ENCODE measurements at places on chromosomes 11 and 22.

- DNase-seq = no peak
Measured at GRCh38 chr11:94243571-94244515, 60.5 kb upstream of the IZUMO1R start.

- no peak for DNase-seq
Measured at GRCh38 chr22:37961062-37961461, 7.6 kb downstream of the POLR2F start.

GRCh38 chr11:2630679-2631078 lies 69.1 kb downstream of the KCNQ1OT1 start:
- no peak for DNase-seq

DNA sequence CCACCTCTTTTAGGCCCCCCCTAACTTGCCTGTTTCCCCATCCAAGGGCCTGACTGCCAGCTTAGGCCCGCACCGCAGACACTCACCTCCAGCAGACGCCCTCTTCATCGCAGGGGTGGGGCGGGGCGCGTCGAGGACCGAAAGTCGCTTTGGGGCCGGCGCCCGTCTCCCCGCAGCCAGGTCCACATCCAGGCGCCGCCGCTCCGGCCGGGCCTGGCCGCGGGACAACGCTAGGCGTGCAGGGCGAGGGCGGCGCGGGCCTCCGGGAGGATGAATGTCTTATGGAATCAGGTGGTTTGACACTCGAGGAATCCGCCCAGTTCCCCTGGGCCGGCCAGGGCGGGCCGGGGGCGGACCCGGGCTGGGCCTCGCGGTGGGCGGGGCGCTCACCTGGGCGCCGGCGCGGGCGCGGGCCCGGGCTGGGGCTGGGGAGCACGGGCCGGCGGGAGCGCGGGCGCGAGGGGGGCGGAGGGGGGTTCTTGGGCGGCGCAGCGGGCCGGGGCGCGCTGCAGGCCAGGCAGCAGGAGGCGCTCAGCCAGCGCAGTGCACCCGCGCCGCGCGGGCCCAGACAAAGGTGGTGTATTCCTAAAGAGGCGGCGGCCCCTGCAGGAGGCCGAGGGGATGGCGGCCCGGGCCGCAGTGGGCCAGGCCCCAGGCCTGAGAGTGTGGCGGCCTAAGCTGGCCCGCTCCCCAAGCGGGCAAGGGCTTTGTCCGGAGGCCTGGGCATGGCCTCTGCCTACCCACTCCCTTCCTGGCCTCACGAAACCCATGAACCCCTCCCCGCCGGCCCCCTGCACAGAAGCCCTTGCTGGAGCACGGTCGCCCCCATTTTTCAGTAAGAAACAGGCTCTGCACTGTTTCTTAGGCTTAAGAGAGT lies 177.6 kb downstream of the IGLL1 start:
- DNase-seq = peak; percentile 86

DNA sequence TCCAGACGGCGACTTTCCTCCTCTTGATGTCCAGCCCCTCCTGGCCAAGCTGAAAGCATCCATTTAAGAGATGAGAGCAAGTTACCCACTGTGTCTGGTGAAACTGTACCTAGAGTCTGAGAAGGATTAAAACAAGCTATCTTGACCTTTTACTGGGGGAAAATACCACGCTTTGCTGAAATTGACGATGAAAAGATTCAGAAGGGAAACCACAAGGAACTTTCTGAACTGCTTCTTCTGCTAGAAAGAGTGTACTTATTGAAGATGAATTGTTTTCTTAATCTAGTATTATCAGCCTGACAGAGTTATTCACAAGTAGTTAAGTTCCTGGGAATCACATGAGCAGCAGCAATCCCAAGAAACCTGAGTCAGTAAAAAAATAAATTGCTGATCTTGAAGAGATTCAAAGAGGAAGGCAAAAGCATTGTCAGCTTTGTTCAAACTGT lies 13.1 kb upstream of the MS4A6A start:
- no peak for DNase-seq

DNA sequence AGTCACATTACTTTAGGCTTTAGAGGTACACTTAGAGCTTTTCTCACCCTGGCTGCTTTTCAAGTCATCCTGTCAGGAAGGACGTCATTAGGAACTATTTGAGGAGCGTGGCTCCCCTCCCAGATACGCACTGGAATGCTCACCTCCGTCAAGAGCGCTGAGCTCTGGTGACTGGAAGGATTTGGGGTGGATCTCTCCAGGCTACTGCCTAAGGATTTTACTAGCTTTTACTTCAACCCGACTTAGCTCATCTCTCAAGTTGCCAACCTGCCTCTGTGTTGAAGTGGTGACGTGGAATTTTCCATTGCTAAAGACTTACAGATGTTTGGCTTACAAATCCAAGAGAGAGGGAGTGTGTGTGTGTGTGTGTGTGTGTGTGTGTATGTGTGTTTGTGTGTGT lies 355.3 kb upstream of the CCDC90B start:
- no peak for DNase-seq

GRCh38 chr11:59008947-59009346 lies 69.7 kb downstream of the GLYATL1 start:
- no peak for DNase-seq

DNA sequence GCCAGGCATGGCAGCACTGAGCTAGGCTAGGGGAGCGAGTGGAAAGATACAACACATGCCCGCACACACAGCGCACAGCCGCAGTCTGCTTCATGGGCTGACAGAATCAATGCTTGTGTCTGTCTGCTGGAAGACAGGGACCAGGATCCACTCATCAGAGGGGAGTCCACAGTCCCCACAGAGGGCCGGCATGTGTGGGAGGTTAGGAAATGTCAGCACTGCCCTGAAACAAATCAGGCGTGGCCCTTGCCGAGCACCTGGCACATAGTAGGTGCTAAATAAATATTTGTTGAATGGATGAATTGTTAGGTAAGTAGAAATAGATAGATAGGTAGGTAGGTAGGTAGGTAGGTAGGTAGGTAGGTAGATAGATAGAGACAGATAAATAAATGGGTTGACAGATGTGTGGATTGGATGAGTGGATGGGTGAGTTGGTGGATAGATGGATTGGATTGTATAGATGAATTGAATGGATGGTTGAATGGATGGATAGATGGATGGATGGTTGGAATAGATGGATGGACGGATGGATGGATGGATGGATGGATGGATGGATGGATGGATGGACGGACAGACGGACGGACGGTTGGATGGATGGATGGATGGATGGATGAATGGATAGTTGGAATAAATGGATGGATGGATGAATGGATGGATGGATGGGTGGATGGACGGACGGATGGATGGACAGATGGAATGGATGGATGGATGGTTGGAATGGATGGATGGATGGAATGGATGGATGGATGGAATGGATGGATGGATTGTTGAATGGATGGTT lies 3.3 kb downstream of the SLC22A12 start:
- no peak for DNase-seq
